ENCODE measurements at places on chromosomes 2 and 18. TPM values are rescaled to one million over a fixed set of nuclear protein-coding genes. Genes with fewer than 3 reads are reported as not detected.

REEP1 gene
- total RNA-seq, result 0.06 TPM

SLC9A4 gene
- 0.04 TPM for total RNA-seq

RAMP1 gene
- total RNA-seq, result 248 TPM

EFR3B gene
- 4.6 TPM for total RNA-seq

CCDC178 gene
- not detected for total RNA-seq

BCL11A gene
- 3.1 TPM for total RNA-seq

LRRTM4 gene
- not detected for total RNA-seq

DNA sequence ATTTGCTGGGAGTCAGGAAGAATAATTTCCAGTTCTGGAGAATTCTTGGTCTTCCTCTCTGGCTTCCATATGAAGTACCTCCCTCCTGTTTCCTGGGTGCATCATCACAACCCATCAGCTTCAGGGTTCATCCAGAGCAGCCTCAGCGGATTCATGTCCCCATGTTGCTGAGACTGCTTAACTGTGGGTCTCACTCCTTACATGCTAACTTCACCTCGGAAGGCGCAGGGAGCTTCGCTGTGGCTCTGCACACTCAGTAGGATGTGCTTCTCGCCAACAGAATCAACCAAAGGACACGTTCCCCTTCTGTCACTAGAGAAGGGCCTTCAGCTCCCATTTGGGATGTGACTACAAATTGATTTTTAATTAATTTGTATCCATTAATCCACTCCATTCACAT lies 24.2 kb downstream of the FBLN7 start:
- H3K27ac ChIP-seq, result no peak overlapping the region
- no peaks in the 10 kb centered on the region for H3K27me3 ChIP-seq
- H3K4me1 ChIP-seq, result no peaks in the 10 kb centered on the region
- H3K4me3 ChIP-seq, result no peak overlapping the region
- no peak for DNase-seq

DNA sequence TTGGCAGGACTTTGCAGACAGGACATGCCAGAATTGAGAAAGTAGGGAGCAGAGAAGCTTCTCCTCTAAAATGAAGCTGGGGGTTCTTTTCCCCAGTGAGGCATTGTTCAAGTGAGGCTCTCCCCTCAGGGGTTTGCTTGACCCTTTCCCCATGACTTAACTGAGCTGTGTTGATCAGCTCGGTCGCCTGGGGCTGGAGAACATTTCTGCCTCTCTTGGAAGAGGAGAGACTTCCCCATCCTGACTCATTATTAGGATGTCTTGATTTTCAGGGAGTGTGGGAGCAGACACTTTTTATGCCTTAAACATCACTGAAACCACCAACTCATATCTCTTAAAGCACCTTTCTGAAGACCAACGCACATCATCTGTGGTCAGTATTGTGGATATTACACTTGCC lies 27.9 kb upstream of the GLI2 start:
- no peak overlapping the region for H3K27ac ChIP-seq
- H3K27me3 ChIP-seq, result no peaks in the 10 kb centered on the region
- no peak overlapping the region for H3K4me3 ChIP-seq
- H3K4me1 ChIP-seq, result peaks cover 28% of the 10 kb centered on the region

DNA sequence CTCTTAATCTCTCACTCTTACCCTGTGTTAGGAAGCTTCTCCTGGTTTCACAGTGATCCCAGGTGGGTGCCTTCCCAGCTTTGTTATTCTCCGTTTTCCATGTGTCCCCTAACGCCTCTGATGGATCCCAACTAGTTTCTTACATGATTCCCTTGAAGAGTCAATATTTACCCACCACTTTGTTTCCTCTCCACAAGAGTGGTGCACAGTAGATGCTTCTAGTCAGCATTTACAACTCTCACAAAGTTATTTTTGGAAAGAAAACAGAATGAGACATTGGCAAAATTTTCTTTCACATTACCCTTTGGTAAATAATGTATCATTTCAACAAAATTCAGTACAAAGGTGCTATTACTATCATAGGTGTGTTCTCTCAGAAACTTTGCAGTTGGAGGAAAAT lies 1611.1 kb upstream of the ZEB2 start:
- H3K27ac ChIP-seq, result no peak overlapping the region
- H3K27me3 ChIP-seq, result no peaks in the 10 kb centered on the region
- H3K4me1 ChIP-seq, result peaks cover 12% of the 10 kb centered on the region
- H3K4me3 ChIP-seq, result no peak overlapping the region

DNA sequence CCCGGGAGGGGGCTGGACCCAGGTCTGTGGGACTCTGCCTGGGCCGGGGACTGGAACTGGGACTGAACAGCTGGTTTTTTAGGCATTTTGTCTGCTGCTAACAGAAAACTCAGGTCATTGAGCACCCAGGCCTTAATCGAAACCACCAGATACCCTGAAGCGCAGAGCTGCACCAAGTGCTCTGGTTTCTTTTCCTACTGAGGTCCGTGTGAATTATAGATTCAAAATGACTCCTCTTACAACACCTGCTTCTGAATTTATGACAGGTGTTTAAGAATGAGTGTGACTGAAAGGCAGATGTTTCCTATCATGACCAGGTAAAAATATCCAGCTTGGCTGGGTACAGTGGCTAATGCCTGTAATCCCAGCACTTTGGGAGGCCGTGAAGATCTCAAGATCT lies 47.8 kb downstream of the TRAPPC12 start:
- H3K4me1 ChIP-seq, result no peaks in the 10 kb centered on the region
- no peak overlapping the region for H3K27ac ChIP-seq
- H3K4me3 ChIP-seq, result no peak overlapping the region
- no peak for DNase-seq

- H3K4me3 ChIP-seq, result no peak overlapping the region
- H3K4me1 ChIP-seq, result peaks cover 14% of the 10 kb centered on the region
- no peaks in the 10 kb centered on the region for H3K36me3 ChIP-seq
- H3K27ac ChIP-seq, result no peak overlapping the region
- no peaks in the 10 kb centered on the region for H3K27me3 ChIP-seq
These were observed 145.7 kb upstream of the KLF7 start for GRCh38 chr2:207311316-207312005.

GRCh38 chr2:212897296-212897695 lies 254.1 kb downstream of the IKZF2 start:
- no peak overlapping the region for H3K27ac ChIP-seq
- peaks cover 13% of the 10 kb centered on the region for H3K4me1 ChIP-seq
- H3K27me3 ChIP-seq, result no peaks in the 10 kb centered on the region
- no peak for DNase-seq

- DNase-seq, result no peak
- no peaks in the 10 kb centered on the region for H3K36me3 ChIP-seq
- H3K27me3 ChIP-seq, result no peaks in the 10 kb centered on the region
- H3K4me1 ChIP-seq, result 0 out of 2 replicates have a peak, but pooled peaks cover 6% of the 10 kb centered on the region
- H3K27ac ChIP-seq, result no peak overlapping the region
- H3K4me3 ChIP-seq, result no peak overlapping the region
These were observed 283.3 kb downstream of the NRXN1 start for GRCh38 chr2:50748671-50749070.

- peak overlapping the region; percentile 3 for H3K4me3 ChIP-seq
- H3K4me1 ChIP-seq, result peaks cover 25% of the 10 kb centered on the region
- no peak for DNase-seq
- H3K36me3 ChIP-seq, result no peaks in the 10 kb centered on the region
These were observed 38.2 kb downstream of the ACVR1 start for GRCh38 chr2:157837851-157838441.

Measured in PC-3 (cell line).